ENCODE measurements at places on chromosomes 7 and 10.

GRCh38 chr7:66303454-66304155 is 98.5 kb downstream of the TPST1 start:
- DNase-seq = no peak

GRCh38 chr7:37833107-37833817 is 15.1 kb upstream of the NME8 start:
- DNase-seq = no peak

DNA sequence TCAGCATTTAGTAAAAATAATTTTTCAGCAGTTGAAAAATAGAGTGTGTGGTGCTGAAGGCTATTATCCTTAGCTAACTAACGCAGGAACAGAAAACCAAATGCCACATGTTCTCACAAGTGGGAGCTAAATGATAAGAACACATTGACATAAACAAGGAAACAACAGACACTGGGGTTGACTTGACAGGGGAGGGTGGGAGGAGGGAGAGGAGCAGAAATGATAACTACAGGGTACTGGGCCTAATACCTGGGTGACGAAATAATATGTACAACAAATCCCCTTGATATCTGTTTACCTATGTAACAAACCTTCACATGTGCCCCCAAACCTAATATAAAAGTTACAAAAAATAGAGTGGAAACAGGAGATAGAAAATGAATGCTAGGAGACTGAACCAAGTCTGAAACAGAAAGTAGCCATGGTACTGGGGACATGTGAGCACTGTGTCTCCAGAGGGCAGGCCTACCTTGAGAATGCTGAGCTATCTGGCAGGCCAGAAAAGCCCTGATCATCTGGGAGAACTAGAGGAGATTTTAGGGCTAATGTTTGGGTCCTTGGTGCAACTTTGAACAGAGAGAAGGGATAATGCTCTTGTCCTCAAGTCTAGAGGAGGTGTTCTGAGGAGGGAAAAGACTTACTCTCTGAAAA is 4.7 kb upstream of the EFCAB10 start:
- no peak for DNase-seq

GRCh38 chr10:90855126-90855525 is 2.7 kb downstream of the HTR7 start:
- DNase-seq = no peak

DNA sequence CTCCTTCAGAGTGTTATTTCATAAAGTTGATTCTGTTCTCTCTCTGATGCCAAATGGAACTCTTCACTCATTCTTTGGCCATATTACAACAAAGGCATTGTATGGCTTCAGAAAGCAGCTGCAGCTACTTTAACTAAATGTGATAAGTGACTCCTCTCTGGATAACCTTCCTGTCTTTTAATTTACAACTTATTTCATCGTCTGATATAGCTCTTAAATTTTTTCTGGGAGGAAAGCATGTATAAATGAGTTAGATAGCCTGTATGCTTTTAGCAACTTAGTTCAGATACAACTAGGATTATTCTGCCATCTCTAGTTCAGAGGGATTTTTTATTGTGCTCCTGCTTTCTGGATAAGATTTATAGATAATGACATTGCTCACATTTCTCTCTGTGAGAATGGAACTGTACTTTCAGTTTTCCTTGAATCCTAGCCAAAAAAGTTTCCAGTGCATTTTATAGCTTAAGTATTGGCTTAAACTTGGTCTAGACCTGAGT is 57.5 kb downstream of the KLHDC10 start:
- no peak for DNase-seq
